ENCODE measurements at places on chromosomes 16 and 17.
A peak's percentile ranks its signal among the peaks of the same experiment; 100 is the strongest.

- no peak for DNase-seq
Observed at GRCh38 chr17:27873746-27874145, 19.4 kb downstream of the LYRM9 start.

- peak; percentile 82 for DNase-seq
Observed at GRCh38 chr17:7573324-7574080, 5.9 kb upstream of the CD68 start.

GRCh38 chr17:44672479-44673093, 16.3 kb downstream of the MEIOC start:
- no peak for DNase-seq

DNA sequence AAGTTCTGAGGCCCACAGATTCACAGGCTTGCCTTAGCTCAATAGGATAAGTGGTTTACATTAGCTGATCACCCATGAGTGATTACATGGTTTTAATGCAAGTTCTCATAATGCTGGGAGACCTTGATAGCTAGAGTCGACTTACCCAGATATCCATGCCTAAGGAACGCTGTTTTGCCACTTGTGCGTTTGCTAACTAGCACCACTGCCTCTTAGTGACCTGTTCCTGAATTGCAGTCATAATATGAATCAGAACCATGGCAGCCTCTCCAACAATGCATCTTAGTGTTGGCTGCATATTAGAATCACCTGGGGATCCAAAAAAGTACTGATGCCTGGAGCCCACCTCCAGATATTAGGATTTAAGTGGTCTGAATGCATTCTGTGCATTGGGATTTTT, 251.1 kb upstream of the CDH5 start:
- DNase-seq, result no peak

DNA sequence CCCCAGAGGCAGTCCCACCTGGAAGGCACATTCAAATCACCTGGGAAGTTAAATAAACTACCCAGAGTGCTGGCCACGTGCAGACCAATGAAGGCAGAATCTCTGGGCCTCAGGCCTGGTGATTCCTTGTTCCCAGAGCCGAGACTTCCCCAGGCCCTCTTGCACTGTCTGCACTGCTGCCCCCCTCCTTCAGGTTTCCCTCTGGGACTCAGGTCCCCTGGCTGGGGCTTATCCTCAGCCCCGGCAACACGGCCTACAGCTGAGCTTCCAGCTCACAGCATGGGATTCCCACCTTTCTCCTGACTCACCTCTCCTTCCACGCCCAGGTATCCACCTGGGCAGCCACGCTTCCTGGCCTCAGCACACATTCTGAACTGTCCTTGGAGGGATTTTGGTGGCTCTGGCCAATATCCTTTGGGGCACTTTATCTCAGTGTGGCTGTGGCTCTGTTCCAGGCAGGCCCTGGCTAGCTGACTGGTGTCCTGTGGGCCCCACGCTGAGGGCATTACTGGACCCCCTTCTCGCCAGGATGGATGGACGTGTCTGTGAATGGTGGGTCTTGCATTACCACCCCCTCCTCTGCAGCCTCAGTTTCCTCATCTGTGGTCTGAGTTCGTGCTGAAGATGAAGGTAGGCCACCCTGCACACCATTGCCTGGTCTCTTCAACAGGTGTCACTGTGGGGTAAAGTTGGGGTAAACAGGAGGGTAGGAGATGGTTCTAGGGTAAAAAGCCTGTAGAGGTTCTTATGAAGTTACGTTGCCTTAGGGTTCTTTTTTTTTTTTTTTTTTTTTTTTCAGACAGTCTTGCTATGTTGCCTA, 165.7 kb downstream of the IRF8 start:
- DNase-seq, result no peak

DNA sequence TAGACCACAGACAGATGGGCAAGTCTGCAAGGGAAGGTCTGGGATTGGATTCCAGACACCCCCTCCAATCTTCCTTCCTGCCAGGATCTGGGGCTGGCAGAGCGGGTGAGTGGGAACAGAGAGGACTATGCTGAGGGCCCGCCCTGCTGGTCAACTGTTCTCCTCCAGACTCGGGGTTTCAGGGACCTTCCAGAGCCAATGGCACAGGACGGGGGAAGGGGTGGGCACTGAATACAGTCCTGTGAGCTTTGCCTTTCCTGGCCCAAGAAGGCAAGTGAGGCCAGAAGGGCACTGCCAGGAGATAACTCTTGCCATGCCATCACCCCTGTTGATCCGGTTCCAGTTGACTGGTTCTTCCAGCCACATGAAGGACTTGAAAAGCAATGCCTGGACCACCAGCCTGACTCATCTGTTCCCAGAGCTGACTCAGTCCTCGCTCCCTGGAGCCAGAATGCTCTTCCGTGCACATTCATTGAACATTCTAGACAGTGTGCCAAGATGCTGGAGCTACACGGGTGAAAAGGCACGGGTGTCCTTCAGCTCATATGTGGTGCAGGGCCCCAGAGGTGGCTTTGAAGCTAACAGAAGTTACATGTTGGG, 533 bp upstream of the MEFV start:
- no peak for DNase-seq

DNA sequence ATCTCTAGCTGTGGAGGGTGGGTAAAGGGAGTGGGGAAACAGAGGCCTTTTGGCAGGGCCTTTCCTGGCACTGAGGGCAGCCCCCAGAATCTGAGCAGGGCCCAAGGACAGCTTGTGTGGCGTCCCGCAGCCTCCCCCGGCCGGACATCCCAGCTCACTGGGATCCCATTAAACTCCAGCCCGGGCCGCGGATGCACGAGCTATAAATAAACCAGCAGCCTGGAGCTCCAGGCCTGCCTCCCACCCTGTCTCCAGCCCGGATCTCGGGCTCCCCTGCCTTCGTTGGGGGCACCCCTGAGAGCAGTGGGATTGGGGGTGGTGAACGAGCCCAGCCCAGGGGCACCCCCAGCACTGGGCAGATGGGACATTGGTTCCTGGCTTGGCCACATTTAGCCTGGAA, 13.8 kb upstream of the AATK start:
- no peak for DNase-seq

DNA sequence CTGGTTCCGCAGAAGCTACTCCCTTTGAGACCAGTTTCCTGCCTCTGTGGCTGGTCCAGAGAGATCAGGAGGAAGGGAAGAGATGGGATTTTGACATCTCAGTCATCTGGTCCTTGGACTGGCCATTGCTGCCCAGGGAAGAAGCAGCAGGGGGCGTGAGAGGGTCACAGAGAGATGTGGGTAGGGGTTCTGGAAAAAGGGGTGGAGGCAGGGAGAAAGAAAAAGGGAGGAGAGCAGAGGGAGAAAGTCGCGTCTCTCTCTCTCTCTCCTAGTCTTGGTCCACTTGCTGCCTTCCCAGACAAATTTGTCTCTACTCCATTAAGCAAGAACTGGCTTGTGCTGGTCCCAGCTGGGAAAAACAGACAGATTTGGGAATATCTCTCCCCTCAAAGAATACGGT, 4.4 kb downstream of the SHBG start:
- DNase-seq, result peak; percentile 69

DNA sequence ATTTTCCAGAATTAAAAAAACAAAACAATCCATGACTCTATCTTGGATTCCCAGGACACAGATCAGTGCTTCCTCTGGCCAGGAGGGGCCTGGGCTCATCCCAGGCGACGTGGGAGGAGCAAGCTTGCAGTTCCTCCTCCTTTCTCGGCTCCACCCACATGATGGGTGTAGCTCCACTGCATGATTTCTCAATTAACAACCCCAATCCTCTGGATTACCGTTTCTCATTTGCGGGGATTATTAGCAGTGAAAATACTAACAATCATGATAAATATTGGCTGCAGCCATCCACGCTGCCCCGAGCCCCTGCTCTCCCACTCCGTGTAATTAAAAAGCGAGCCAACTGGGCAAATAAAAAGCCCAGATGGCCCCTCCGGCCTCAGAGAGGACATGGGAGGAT, 46.4 kb upstream of the SDK2 start:
- DNase-seq, result no peak

DNA sequence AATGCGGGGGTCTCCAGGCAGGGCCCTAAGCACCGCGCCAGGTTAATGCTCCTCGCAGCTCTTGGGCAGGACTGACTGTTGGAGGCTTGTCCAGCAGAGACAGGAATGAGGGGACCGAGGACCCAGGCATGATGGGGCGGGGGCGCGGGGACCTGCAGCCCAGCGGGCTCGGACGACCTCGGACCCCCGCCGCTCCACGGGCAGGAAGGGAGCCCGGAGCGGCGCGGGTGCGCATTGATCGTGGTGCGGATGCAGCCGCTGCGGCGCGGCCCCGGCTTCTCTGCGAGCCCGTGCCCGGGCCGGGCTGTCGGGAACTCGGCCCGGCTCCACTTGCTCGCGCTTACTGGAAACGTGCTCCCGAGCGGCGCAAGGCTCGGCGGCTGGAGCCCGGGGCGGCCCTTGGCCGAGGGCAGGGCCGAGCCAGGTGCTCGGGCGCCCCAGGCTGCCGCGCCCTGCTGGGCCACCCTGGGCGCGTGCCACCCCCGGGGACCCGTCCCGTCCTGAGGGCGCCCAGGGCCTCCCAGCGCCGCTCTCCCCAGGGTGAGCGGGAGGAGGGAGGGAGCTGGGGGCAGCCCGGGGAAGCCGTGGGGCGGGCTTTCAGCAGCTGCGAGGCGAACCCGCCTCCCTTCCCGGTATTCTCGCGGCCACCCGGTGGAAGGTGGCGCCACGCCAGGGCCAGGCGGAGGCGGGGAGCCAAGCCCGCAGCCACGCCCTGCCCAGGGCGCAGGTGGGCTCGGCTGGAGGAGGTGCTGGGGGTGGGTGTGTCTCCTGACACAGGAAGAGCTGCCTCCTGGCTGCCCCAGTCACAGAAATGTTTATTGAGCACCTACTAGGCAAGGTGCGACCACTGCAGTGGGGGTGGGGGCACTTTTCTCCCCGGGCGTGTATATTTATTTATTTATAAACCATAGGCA, 45.9 kb downstream of the SOCS3 start:
- peak; percentile 67 for DNase-seq

- DNase-seq, result no peak
Observed at GRCh38 chr17:57747221-57748017, 2.3 kb upstream of the CCDC182 start.

DNA sequence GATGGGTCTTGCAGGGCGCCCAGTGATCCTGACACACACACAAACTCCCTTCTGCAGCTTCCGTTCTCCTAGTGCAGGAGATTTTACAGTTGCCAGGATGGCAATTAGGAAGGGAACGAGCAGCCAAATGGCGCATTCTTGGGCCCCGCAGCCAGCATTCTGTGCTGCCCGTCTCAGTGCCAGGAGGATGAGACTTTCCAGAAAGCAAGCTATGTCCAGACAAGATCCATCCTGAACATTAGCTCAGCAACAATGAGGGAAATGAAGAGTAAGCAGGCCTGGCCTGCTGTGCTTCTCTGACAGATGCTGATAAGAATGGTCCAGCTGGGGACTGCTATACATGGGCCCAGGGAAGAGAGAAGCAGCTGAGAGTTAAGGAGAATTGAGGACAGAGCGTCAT, 16.5 kb downstream of the SPPL2C start:
- no peak for DNase-seq

- no peak for DNase-seq
Observed at GRCh38 chr17:40430272-40431230, 12.7 kb upstream of the IGFBP4 start.

DNA sequence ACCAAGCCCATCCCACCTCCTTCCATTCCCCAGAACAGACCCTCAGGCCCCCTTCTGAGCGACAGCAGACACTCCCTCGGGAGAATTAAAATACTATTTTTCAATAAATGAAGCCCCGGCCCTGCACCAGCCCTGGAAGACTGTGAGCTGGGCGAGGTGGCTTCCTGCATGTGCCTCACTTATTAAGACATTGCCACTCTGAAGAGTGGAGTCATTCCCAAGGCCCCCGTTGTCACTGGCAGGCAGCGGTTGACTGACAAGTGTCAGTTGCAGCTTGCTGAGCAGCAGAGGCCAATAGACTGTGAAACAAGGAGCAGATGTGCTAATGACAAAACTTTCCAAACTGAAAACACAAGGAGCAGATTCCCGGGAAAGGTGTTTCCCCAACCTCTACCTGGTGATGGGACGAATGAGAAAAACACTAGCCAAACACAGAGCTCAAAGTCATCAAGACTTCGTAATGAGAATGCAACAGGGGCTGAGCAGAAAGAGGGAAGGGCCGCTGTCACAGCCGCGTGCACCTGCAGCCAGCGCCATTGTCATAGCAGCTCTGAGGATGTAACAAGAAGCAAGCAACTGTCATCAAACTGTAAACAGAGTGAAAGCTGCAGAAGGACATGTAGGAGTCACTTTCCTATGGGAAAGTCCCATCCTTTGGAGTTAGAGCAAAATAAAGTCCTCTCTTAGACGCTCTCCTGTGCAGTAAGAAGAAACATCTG, 232.1 kb downstream of the C16orf78 start:
- no peak for DNase-seq

GRCh38 chr16:2040041-2040786, 7.4 kb downstream of the NTHL1 start:
- DNase-seq, result no peak
